DMS153 (cell line): ENCODE measurements at places on chromosomes 7 and 10.

- DNase-seq, result no peak
Measured at GRCh38 chr7:8228766-8229674, 32.9 kb downstream of the ICA1 start.

DNA sequence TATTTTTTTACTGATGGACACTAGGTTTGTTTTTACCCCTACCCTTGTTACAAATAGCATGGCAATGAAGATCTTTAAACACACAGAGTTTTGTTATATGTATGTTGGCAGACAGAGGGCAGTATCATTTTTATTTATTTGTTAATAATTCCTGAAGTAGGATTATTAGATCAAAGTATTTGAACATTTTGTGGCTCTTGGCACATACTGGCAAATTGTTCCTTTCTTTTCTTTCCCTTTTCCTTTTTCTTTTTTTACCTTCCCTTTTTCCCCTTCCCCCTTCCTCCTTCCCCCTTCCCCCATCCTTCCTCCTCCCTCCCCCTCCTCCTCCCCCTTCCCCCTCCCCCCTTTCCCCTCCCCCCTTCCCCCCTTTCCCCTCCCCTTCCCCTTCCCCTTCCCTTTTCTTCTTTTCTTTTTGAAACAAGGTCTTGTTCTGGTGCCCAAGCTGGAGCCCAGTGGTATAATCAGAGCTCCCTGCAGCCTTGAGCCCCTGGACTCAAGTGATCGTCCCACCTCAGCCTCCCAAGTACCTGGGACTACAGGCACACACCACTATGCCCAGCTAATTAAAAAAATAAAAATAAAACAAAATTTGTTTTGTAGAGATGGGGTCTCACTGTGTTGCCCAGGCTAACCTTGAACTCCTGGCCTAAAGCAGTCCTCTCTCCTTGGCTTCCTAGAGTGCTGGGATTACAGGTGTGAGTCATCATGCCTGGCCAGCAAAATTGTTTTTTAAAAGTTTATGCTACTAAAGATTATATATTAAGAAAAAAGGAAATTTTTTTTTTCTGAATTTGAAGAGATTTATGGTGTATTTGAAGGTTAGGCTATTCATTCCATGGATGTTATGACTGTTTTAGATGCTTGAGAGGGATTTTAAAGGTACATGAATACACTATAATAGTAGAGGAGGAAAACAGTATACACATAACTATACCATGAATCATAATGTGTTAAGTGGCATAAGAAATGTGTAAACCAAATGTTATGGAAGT is 39.3 kb downstream of the SEPTIN7 start:
- DNase-seq, result no peak

DNA sequence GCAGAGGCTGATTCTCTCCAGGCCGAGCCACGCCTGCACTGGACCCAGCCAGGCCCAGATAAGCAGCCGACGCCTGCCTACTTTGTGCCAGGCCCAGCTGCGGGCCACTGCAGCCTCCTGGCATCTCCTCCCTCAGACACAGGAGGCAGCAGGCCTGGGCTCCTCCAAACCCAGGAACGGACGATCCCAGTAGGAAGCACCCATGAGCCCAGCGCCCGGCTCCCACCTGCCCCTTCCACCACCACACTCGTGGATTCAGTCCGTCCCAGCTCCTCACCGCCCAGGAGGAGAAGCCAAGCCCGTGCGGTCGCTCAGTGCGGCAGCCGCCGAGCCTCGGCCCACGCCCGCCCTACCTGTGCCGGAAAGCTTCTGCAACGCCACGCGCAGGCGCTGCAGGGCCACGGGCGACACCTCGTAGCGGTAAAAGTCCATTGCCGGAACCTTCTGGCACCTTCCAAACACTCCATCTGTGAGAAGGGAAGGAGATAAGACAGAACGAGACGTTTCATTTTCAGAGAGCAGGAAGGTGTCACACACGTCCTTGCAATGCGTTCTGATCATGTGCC is 271.1 kb downstream of the PTPRN2 start:
- no peak for DNase-seq

DNA sequence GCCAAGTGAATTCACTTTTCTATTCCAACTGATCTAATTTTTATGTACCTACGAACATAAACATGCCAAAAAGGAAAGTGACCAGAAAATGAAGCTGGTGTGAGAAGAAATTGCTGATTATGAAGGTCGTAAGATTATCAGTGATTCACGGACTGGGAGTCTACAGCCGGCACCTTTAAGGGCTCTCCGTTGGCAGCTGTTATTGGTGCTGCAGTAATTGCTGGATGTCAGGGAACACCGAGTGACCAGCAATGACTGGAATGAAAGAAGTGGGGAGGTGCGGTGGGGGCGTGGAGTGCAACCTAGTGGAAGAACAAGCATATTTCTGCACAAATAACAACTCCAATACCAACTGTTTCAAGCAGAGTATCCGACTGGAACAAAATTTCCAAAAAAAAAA is 109.8 kb upstream of the TARP start:
- no peak for DNase-seq

DNA sequence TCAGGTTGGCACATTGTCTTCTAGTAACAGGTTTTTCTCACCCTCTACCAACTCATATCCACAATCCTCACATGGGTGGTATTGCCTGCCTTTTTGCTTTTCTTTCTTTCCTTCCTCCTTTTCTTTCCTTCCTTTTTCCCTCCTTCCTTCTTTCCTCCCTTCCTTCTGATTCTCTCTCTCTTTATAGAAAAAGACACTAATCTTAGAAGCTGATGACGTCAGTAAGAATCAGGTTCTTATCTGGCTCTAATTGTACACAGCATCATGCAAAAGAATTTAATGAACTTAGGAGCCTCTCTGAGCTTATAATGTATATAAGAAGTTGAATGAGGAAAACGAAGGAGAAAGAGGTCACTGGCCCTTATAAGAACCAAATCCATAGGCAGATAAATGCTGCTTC is 328.3 kb downstream of the GRM8 start:
- no peak for DNase-seq

DNA sequence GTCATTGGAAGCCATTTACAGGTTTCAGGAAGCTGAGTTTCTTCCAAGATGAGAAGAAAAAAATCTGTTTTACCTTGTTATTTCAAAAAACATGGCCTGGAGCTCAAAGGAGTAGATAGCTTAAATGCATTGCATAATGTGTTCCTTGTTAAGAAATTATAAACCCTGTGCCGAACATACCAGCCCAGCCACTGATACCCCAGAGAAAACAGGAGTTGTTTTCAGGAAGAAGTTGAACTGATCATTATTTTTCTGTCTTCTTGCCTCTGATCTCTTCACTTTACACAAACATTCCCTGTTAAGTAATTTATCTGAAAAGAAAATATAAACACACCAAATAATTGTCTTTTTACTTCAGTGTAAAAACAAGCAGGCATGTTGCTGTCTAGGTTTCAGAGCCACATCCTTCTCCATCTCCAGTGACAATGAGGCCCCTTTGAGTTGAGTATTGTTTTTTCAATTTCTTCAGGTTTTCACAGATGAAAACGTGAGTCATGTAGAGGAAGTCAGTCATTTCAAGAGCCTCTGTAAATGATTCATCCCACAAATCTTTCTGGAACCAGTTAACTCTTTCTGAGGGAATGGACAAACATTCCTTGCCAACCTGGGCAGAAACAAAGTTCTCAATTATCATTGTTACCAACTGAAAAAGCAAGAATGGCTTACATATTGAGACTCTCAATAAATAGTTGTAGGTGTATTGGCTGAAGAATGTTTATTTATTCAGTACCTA is 244.2 kb downstream of the IPMK start:
- no peak for DNase-seq

- no peak for DNase-seq
Measured at GRCh38 chr7:39446546-39446945, 119.7 kb upstream of the YAE1 start.

GRCh38 chr10:53140506-53140905 is 367.9 kb upstream of the MBL2 start:
- no peak for DNase-seq

GRCh38 chr7:155058896-155059295 is 11.2 kb upstream of the HTR5A start:
- no peak for DNase-seq

DNA sequence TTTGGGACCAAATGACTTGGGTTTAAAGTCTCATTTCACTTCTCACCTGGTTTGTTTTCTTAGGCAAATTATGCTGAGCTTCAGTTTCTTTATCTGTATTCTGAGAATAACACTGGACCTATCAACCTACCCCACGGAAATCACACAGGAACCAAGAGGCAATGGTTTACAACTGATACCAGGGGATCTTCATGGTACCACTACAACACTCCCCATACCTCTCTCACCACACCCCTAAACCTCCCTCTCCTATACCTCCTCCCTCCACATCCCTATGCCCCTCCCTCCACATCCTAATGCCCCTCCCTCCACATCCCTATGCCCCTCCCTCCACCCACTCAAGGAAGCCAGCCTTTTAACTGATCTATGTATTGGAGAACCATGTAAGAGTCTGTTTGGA is 9.9 kb downstream of the FAM204A start:
- no peak for DNase-seq

GRCh38 chr10:95327367-95327766 is 36.6 kb upstream of the PDLIM1 start:
- DNase-seq, result peak; percentile 82

DNA sequence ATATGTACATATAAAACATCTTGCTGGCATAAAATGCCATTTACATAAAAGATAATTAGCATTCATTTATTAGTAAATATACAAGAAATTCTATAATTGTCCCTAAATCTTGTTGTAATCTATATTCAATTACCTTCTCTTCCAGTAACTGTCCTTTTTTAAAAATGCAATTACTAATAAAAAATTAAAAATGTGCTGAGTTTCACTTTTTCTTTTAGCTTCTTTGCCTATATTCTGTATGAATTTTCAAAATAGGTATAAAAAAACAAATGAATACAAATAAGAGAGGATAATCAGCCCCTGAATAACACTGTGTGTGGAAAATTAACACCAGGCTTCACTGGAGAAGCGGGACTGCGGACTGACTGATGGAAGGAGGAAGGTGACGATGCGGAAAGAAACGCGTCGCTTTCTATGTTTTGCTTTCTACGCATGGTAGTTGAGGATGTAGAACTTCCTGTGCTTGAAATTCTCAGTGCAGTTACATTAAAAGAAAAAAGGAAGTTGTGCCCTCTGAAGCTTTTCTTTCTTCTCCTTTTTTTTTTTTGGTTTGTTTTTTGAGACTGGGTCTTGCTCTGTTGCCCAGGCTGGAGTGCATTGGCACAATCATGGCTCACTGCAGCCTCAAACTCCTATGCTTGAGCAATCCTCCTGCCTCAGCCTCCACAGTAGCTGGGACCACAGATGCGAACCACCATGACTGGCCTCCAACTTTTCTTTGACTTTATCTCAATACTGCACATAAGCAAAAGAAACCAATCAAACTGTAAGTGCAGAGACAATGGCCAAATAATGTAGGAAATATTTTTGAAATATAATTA is 7.4 kb upstream of the ZMYND11 start:
- DNase-seq, result no peak

GRCh38 chr10:122471531-122472177 is 10.3 kb downstream of the HTRA1 start:
- no peak for DNase-seq

- no peak for DNase-seq
Measured at GRCh38 chr10:92238586-92239098, 52.2 kb downstream of the CPEB3 start.

GRCh38 chr7:80054356-80054755 is 80.3 kb upstream of the GNAI1 start:
- no peak for DNase-seq

DNA sequence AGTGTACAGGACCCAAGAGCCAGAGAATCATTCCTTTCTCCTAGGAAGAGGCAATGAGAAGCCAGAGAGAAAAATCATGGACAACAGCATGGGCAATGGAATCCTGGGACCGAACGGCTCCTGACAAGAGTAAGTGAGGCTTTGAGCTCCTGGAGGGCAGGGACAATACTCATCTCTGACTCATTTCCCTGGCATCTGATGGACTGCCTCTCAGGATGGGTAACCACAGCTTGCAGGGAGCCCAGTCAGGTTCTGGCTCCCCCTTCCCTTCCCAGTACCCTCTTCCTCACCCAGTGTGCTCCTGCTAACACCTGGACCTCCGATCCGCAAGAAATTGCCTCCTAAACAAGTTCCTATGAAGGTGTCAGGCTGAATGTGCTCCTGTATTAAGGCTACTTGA is 51.2 kb upstream of the SORCS3 start:
- no peak for DNase-seq

DNA sequence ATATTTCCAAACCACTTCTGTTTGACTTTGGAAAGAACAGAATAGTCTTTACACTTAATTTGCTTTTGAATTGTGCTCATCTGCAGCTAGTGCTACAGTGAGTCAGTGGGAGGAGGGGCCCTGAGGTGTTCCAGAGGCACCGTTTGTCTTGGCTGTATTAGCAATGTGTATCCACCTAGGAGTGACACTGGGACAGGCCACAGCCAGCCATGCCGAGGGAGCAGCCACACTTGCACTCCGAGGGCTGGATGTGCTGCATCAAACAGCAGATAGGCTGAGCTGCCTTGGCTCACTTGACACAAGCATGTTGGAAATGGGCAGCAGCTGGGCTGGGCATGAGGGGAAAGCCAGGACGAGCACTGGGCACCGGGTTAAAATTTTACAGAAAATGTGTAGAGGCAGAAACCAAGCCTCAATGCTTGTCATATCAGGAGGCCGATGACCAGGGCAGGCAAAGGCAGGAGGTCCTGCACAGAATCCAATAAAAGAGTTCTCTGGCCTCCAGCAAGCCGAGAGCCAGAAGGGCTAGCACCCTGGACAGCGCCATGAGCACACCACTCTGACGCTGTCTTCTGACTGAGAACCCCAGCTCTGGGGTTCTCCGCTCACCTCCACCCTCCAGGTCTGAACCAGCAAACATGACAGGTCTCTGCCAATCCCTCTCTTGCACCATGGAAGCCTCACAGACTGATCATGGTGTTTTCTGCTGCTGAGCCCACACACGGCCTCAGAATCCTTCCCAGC is 163.3 kb downstream of the GRID1 start:
- no peak for DNase-seq

DNA sequence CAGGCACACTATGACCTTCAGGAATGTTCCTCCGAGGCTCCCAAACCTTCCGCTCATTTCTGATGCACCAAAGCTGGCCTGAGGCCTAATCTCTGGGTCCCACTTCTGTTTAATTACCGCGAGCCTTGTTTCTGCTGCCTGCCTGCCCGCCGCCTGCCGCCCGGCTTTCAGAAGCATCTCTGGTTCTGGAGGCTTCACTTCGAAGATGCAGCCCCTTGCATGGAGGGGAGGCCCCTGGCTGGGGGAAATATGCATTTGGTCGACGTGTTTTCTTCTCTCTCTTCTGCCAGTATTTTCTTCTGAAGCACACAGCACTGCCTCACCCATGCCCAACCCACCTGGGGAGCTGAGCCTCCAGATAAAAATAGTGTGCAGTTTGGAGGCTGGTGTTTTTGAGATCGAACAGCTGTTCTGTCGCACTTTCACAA is 166.9 kb downstream of the PAXIP1 start:
- DNase-seq, result no peak
